ENCODE measurements at places on chromosomes 1 and 21. TPM values are rescaled to one million over a fixed set of nuclear protein-coding genes. Genes with fewer than 3 reads are reported as not detected.

GRCh38 chr1:100213141-100213540 is 35.1 kb upstream of the LRRC39 start:
- no peaks in the 10 kb centered on the region for H3K4me1 ChIP-seq
- H3K4me3 ChIP-seq: no peak overlapping the region
- peaks cover 8% of the 10 kb centered on the region for H3K36me3 ChIP-seq
- H3K27me3 ChIP-seq: no peaks in the 10 kb centered on the region

Gene RGS5
- 1.2 TPM for total RNA-seq

DNA sequence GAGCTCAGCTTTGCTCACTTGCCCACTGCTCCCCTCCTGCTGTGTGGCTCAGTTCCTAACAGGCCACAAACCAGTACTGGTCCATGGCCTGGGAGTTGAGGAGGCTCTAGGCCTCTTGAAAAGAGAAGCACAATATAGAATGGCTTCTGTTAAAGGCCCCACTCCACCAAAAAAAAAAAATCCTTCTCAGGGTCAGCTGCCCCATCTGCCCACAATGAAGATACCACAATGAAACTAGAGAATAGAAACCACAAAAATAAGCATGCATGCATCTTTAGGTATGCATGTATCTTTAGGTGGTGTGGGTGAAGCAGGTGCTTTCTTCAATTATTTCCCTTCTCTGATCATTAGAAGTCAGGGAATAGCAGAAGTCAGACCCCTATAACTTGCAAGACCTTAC is 620.4 kb upstream of the BEND5 start:
- H3K36me3 ChIP-seq: no peaks in the 10 kb centered on the region
- H3K27ac ChIP-seq: no peak overlapping the region
- DNase-seq: no peak
- H3K4me3 ChIP-seq: no peak overlapping the region
- H3K27me3 ChIP-seq: no peaks in the 10 kb centered on the region

DNA sequence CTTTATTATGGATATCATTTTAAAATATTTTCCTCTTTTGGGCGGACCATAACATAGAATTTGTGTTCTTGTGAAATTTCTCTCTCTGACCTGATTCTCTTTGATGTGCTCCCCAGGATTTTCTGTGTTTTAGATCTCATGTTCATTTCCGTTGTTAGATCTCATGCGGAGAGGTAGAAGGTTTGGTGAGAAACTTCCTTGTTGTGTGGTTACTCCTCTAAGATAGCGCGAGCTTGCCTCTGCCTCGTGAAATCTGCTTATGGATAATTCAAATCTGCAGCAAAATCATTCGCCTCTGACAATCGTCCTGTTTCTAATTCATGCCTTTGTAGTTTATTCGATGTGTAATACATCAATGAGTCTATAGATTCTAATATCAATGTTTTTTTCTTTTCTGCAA is 580.4 kb downstream of the USP25 start:
- no peaks in the 10 kb centered on the region for H3K27me3 ChIP-seq
- H3K4me1 ChIP-seq: no peaks in the 10 kb centered on the region
- DNase-seq: no peak

DNA sequence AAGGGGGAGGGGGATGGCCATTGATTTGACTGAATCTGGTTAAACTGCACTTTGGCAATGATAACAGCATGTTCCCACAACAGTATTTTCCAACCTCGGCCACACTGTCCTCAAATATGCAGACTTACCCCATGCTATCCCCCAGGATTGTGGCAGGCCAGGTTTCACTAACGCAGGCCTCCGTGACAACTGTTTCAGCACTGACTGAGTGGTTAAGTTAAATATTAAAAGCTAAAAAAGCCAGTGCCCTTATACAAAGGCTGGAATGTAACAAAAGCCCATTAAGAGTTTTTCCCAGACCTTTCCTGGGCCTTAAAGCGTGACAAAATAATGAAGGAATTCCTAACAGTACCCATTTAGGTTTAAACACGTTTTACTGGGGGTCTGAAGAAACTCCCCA is 202.9 kb downstream of the USP25 start:
- no peaks in the 10 kb centered on the region for H3K4me1 ChIP-seq
- DNase-seq: no peak
- H3K4me3 ChIP-seq: no peak overlapping the region
- H3K36me3 ChIP-seq: no peaks in the 10 kb centered on the region
- no peak overlapping the region for H3K27ac ChIP-seq

DNA sequence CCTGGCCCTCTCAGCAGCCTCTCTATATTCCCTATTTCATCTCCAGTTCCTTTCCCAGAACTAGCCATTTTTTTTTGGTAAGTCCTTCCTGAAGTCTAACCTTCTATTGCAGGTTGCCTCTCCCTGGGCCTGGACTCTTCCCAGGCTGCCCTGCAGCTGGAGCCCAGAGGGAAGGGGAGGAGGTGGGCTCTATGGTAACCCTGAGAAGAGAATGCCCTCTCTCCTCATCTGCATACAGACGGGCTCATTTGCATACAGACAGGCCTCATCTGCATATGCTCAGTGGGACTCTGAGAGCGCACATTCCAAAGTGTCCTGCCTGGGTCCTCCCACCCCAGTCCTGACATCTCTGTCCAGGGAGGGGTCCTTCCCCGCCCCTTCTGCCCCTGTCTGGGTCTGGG is 32.7 kb downstream of the RHBG start:
- H3K4me1 ChIP-seq: no peaks in the 10 kb centered on the region
- H3K36me3 ChIP-seq: no peaks in the 10 kb centered on the region
- peaks cover 14% of the 10 kb centered on the region for H3K27me3 ChIP-seq
- no peak overlapping the region for H3K4me3 ChIP-seq

DNA sequence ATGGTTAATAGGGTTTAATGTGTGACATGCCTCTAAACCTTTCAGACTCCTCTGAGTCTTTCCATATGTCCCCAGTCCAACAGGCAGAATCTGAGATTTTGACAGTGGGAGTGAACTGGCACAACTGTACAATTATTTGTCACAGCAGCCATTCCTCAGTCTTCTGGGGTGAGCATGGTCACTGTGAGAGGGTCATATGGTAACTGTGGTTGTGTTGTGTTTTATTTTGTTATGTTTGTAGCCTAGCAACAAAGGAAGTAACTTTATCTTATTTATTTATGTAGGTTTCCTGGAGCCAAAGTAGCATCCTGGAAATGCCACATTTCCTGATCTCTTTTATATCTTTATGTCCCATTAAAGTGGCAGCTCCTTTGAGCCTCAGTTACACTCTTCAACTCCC is 1067.9 kb downstream of the TTLL7 start:
- no peak overlapping the region for H3K27ac ChIP-seq
- peaks cover 5% of the 10 kb centered on the region for H3K4me1 ChIP-seq

GRCh38 chr21:17146426-17146825 is 366.4 kb upstream of the CXADR start:
- no peak overlapping the region for H3K27ac ChIP-seq
- no peak for DNase-seq
- no peaks in the 10 kb centered on the region for H3K27me3 ChIP-seq
- no peaks in the 10 kb centered on the region for H3K36me3 ChIP-seq
- no peaks in the 10 kb centered on the region for H3K4me1 ChIP-seq
- no peak overlapping the region for H3K4me3 ChIP-seq

DNA sequence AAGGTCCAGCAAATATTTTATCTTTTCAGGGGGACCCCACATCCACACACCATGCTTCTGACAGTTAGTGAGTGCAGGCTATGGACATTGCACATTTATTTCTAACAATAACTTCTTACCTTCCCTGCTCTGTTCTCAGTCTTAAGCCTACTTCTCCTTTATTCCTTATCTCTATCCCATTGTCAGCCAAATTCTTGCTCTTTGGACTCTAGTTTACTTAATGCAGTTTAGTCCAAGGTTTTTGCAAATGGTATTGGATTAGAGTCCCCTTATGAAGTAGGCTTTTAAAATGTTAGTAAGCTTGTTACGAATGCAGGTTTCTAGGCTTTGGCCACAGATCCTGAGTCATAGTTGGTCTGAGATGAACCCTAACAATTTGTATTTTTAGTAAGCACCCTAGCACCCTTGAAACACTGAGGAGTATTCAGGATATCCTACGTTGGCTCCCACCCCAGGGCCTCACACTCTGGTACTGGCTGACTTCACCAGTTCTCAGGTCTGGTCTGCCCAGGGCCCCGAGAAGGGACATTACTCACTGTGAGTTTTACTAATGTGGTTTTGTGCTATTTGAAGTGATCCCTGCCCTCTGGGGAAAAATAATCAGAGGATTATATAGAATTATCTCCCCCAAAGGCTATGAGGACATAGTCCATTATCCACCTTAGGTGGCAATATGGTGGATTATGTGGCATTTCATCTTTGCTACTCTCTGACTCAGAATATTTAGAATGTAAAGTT is 239.5 kb downstream of the TGFB2 start:
- no peaks in the 10 kb centered on the region for H3K27me3 ChIP-seq
- DNase-seq: no peak
- no peaks in the 10 kb centered on the region for H3K36me3 ChIP-seq
- H3K4me3 ChIP-seq: no peak overlapping the region
- H3K27ac ChIP-seq: no peak overlapping the region
- no peaks in the 10 kb centered on the region for H3K4me1 ChIP-seq

- no peak overlapping the region for H3K27ac ChIP-seq
- H3K27me3 ChIP-seq: no peaks in the 10 kb centered on the region
- H3K4me3 ChIP-seq: no peak overlapping the region
- H3K36me3 ChIP-seq: no peaks in the 10 kb centered on the region
- no peaks in the 10 kb centered on the region for H3K4me1 ChIP-seq
These were observed 25.0 kb downstream of the CDKN2C start for GRCh38 chr1:50994997-50995396.

DNA sequence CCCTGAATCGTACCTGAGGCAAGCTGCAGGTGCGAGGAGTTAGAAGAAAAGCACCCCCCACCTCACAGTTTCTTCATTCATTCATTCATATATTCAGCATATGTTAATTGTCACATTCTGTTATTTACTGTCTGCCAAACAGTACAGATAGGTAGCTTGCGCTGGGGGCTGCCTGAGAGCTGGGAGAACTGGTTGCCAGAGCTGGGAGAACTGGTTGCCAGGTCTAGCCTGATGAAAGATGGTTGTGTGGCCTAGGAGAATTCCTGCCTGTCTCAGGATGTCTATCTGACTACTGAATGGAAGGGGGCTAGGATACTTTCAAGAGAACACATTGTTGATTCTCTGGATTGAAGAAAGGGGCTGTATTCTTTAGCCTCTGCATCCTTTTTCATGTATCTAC is 225.9 kb upstream of the POU3F1 start:
- no peaks in the 10 kb centered on the region for H3K36me3 ChIP-seq
- H3K4me3 ChIP-seq: no peak overlapping the region
- H3K27me3 ChIP-seq: peaks cover 29% of the 10 kb centered on the region
- DNase-seq: no peak

DNA sequence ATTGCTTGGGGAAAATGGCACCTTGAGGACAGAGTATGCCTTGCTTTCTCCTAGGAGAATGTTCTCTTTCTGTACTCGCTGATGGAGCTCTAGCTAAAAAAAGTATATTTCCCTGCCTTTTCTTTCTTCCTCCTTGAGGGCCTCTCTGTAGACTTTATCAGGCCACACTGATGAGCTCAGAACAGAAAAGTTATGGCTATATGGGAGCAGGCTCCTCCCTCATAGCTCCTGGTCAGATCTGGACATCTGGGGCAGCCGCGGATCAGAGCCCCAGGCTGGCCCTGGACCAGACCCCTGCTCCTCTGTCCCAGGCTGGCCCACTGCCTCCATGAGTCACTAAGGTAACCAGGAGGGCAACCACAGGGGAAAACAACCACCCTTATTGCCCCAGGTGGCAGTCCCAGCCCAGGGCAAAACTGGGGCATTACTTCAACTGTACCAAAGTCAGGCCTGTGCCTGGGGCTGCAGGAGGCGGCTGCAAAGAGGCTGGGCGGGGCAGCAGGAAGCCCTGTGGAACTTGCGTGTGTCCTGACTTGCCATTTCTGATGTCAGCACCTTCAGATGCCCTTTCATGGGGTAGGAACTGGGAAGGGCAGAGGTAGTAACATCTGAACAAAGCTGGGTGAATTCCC is 26.3 kb upstream of the ZNF648 start:
- no peak for DNase-seq
- H3K4me1 ChIP-seq: peaks cover 4% of the 10 kb centered on the region
- H3K27me3 ChIP-seq: no peaks in the 10 kb centered on the region
- no peaks in the 10 kb centered on the region for H3K36me3 ChIP-seq

Gene DDI2
- 35.0 TPM for total RNA-seq

- no peaks in the 10 kb centered on the region for H3K4me1 ChIP-seq
- no peak overlapping the region for H3K4me3 ChIP-seq
- no peak for DNase-seq
- H3K27ac ChIP-seq: no peak overlapping the region
These were observed 310.4 kb downstream of the SETD4 start for GRCh38 chr21:35749904-35750303.

Gene C4BPB
- total RNA-seq: 0.38 TPM

DNA sequence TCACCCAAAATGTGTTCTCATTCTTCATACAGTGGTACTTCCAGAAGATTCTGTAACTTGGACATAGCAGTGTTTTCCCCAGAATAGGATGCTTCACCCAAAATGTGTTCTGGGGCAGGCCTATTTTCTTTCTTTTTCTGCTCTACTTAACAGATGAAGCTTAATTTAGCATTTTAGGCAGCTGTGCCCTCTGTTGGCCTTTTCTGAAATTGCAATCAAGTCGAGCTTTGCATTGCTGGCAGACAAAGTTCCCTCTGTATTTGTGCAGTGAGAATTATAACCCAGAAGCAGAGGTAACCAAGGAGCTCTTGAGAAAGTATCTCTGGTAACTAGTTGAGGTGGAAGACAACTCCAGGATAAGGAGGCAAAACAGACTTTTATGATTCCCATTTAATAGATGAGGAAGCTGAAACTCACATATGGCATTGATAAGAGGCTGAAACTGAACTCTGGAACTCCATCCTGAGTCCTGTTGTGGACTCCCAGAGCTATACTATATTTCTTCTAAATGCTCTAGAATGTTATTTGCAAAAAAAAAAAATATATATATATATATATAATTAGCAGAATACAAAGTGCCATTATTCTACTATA is 50.3 kb upstream of the L1TD1 start:
- no peaks in the 10 kb centered on the region for H3K4me1 ChIP-seq
- DNase-seq: no peak
- H3K27me3 ChIP-seq: no peaks in the 10 kb centered on the region
- no peaks in the 10 kb centered on the region for H3K36me3 ChIP-seq

Measured in natural killer cell treated with Interleukin-12 subunit alpha and Interleukin-12 subunit beta and Interleukin-15 and Interleukin-18, amount 100 ng/mL, for 72 hours (primary cell).